HAP-1 (cell line): ENCODE measurements at places on chromosomes 12 and 14.

- DNase-seq: no peak
Measured at GRCh38 chr14:92675976-92676375, 72.5 kb downstream of the LGMN start.

GRCh38 chr12:54004841-54005530 lies 3.8 kb upstream of the HOXC8 start:
- no peak for DNase-seq

GRCh38 chr14:59811815-59812214 lies 58.8 kb downstream of the RTN1 start:
- no peak for DNase-seq

DNA sequence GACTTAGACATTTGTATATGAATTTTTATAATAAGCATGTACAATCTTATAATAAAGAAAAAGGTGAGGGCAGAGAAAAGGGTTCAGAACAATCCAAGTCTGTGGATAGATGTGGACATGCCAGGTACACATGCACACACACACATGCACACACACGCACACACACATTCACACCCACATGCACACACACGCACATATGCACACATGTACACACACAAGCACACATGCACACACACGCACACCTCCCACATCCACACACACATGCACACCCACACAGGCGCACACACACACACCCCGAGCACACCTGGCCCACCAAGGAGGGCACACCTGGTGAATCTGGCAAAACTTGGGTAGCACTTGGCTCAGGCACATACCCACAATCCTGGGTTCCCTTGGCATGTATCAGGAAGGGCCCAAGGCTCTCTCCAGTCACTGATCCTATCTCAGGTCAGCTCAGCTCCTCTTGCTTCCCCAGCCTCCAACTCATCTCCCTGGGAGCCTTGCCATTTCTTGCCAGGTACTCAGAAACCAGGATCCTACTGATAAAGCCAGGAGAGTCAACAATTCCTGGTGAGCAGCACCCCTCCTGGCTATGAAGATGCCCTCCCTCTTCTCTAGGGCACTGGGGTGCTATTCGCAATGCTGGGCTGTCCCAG lies 18.6 kb upstream of the TMEM106C start:
- no peak for DNase-seq

DNA sequence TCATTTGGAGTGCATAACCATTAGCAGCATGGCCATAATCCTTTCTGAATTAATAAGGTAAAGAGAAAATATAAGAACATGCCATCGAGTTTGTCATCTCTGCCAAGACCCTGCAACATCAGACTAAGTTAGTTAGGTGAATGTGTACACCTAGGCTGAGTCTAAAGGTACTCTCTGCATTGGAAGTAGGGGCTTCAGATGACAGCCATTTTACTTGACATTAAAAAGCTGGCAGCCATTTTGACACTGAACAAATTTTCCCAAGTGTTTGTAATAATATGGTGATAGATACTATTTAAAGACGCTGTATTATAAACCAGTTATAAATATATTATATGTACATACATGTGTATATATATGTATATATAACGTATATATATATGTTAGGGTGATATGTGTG lies 79.0 kb downstream of the SUDS3 start:
- no peak for DNase-seq

DNA sequence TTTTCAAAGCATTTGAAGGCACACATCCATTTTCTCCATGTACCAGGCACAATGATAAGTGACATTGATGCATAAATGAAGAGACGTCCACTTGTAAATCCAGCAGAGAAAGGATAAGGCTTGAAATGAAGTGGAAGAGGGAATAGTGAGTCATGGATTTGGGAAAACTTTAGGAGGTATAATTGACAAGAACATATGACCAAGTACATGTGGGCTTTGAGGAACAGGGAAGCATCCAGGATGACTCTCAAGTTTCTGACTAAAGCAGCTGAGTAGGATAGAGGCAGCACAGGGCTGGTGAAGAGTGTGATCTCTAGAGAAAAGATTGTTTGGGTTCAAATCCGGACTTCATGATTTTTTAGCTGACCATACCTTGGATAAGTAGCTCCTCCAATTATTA lies 43.6 kb upstream of the SYT1 start:
- no peak for DNase-seq

DNA sequence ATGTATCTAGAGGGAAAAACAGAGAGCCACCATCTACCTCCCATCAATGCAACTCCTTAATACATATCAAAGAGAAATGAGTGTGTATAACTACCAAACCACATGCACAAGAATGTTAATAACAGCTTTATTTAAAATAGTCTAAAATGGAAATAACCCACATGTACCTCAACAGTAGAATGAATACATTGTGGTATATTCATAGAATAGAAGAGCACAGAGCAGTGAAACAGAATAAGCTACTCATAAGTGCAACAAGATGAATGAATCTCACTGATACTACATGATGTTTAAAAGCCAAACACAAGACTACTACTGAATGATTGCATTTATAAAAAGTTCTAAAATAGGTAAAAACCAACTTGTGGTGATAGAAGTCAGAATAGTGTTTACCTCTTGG lies 232.5 kb downstream of the BTG1 start:
- no peak for DNase-seq

DNA sequence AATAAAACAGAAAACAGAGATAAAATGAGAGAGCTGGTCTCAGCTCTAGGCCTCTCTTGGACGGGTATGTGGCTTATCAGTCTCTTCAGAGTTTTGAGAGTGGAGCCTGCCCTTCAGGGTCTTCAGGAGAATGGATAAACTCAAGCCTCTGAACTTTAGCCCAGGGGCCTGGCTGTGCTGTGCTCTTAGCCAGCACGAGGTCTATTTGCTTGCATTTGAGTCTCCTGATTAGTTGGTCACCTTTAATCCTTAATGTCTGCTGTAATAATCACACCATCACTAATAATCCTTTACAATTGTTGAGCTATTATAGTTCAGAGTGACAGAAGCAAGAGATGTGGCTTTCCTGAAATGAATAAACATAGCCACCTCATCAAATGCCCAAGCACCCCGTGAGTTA lies 24.3 kb downstream of the KRT80 start:
- DNase-seq: no peak

DNA sequence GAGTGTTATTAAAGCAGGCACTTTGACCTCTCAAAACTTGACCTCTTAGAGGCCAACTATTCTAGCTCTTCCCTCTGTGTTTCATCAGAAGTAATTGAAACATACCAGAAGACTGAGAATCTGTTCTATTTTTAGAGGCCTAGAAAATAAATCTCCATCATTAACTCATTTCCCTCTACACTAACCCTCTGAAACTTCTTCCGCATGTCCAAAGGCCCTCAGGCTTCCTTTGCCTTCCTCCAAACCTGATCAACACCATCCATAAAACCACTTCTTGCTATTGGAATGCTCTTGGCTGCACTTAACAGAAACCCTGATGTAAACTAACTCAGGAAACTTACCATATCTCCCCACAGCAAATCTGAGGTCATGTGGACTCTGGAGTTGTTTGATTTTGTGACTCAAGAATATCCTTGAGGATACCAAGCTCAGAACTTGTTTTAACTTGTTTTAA lies 196.4 kb downstream of the RPAP3 start:
- no peak for DNase-seq

- no peak for DNase-seq
Measured at GRCh38 chr14:53696217-53696965, 260.2 kb downstream of the BMP4 start.

GRCh38 chr12:124804011-124804621 lies 59.5 kb downstream of the SCARB1 start:
- no peak for DNase-seq

- DNase-seq: no peak
Measured at GRCh38 chr14:92253381-92253894, 69.5 kb upstream of the SLC24A4 start.
